Epithelial cell of proximal tubule (primary cell): ENCODE measurements at places on chromosomes 3 and 15.

- no peak for DNase-seq
These were observed 353.9 kb upstream of the KCNMB2 start for GRCh38 chr3:178182337-178182779.

- no peak for DNase-seq
These were observed 253 bp downstream of the IFT80 start for GRCh38 chr3:160398820-160399124.

DNA sequence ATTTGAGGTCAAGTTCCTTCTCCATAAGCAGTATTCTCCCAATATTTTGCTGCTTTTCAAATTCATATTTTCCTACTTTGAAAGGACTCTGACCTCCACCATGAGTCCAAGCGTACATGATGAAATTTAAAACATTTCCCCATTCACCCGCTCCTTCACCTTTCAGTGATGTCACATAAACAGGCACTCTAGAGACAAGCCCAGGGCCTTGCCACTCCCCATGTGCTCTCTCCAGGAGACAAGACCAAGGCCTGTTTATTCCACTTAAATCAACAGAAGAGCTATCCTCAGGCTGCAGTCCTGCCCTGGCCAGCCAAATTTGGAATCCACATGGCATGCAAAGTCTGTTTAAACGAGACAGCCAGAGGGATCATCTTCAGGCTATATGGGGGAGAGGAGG lies 161.5 kb downstream of the ARRDC4 start:
- no peak for DNase-seq

DNA sequence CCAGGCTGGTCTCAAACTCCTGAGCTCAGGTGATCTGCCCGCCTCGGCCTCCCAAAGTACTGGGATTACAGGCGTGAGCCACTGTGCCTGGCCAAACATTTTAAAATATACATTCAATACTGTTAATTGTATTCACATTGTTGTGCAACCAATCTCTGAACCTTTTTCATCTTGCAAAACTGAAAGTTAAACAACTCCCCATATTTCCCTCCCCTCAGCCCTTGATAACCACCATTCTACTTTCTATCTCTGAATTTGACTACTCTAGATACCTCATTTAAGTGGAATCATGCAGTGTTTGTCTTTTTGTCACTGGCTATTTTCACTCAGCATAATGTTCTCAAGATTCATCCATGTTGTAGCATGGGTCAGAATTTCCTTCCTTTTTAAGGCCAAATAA lies 30.0 kb downstream of the HMCES start:
- no peak for DNase-seq

DNA sequence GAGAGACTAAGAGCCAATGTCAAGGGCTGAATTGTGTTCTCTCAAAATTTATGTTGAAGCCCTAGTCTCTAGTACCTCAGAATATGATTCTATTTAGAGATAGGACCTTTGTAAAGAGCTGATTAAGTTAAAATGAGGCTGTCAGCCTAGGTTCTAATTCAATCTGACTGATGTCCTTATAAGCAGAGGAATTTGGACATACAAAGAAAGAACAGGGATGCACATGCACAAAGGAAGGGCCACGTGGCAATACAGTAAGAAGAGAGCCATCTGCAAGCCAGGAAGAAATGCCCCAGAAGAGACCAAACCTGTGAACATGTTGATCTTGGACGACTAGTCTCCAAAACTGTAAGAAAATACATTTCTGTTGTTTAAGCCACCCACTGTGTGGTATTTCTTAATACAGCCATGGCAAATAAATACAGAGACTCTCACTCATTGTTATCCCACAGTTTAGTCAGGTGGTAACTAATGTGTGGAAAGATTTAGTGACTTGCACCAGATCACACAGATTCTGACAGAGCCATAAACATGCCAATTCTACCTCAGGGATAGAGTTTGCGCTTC lies 652.2 kb downstream of the NAALADL2 start:
- no peak for DNase-seq

- no peak for DNase-seq
These were observed 5.6 kb upstream of the FOXP1 start for GRCh38 chr3:71589132-71589531.

DNA sequence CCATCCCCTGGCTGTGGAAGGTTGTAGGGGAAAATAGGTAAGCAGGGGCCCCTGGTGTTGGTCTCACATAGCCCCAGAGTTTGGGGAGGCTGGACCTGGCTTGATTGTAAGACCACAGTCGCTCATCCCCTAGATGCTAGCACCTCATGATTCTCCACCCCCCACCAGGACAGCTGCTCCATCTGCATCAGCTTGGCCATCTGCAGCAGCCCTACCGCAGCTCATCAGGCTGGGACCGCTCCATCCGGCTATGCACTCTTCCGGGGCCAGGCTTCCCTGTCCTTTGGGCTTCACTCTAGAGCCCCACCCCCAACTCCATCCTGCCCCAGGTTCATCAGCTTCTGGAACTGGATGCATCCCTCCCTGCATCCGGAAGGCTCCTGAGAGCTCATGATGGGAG lies 12.6 kb downstream of the SCN5A start:
- no peak for DNase-seq

DNA sequence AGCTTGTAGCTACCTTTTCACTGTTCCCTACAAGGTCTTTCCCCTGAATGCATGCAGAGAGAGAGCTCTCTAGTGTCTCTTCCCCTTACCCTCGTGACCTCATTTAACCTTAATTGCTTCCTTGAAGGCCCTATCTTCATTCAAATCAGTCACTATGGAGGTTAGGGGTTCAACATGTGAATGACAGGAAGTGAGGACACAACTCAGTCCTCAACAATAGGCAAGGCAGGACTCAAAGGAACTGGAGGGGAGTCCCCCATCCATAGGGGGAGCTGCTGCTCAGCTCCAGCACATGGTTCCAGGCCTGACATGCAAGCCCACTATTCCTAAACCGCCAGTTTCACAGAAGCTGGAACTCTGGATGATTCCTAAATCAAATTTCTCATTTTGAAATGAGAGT lies 33.8 kb upstream of the GYG1 start:
- DNase-seq: no peak

GRCh38 chr3:9627901-9628633 lies 21.2 kb upstream of the MTMR14 start:
- no peak for DNase-seq

- no peak for DNase-seq
These were observed 983 bp downstream of the KBTBD12 start for GRCh38 chr3:127915937-127916493.

DNA sequence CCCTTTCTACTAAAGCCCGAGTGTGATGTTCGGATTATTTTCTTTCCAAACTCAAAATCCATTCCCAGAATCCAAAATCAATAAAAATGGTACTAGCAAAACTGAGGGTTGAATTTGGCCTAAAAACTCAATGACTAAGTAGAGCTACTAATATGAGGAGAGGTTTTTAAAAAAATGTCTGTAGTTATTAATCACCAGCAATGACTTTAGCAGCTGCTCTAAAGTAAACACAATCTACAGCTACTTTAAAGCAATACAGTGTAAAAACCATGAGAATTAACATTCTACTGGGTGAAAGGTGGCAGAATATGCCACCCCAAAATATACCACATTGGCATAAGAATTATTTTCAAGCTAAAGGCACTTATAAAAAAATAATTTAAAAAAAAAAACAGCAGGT lies 23.5 kb downstream of the FHIT start:
- no peak for DNase-seq

DNA sequence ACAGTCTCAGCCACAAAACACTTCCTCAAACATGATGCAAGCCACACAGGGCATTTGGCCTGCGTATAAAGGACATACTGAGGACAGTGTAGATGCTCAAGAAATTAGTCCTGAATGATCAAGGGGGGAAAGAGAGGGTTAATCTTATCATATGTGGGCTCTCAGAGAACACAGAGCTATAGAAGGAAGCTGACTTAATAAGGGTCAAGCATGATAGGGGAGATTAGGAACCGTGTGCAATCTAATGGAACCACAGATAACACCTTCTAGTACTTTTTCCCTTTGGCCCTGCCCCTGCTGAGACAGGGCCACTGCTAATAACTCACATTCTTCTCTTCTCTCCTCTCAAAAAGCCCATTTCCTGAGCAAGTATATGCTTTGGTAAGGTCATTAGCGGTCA lies 114.1 kb upstream of the ADAMTS9 start:
- DNase-seq: no peak

DNA sequence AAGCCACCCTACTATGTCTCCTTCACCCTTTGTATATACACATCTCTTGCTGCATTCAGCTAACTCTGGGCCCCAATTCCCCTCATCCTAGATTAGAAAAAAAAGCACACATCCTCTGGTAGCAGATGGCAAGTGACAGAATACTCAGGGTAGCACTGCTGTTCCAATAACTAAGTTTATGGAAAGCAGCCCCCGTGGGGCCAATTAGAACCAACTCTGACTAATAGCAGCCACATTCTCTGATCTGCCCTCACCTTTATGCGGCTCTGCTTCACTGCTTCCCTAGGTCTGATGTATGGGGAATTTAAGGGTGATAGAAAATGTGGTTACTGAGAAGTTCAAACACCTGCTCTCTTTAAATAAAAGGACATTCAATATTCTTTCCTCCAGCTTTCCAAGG lies 74.9 kb upstream of the SETMAR start:
- no peak for DNase-seq

DNA sequence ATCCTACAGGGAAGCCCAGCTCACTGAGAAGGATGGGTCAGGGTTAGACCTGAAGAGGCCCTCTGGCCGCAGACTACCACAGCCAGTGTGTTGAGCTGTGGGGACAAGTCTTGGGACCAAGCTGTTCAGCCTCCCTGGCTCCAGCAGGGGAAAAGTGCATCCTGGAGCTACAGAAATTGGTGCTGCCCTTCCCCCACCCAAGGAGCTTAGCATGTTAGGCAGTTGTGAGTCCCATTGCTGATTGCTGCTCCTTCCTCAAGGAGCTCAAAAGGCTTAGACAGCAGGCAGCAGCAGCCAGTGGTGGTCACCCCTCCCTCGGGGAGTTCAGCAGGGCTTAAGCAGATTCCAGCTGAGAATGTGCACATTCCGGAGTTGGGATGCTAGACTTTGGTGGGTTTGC lies 165.6 kb downstream of the ATP8B4 start:
- no peak for DNase-seq

DNA sequence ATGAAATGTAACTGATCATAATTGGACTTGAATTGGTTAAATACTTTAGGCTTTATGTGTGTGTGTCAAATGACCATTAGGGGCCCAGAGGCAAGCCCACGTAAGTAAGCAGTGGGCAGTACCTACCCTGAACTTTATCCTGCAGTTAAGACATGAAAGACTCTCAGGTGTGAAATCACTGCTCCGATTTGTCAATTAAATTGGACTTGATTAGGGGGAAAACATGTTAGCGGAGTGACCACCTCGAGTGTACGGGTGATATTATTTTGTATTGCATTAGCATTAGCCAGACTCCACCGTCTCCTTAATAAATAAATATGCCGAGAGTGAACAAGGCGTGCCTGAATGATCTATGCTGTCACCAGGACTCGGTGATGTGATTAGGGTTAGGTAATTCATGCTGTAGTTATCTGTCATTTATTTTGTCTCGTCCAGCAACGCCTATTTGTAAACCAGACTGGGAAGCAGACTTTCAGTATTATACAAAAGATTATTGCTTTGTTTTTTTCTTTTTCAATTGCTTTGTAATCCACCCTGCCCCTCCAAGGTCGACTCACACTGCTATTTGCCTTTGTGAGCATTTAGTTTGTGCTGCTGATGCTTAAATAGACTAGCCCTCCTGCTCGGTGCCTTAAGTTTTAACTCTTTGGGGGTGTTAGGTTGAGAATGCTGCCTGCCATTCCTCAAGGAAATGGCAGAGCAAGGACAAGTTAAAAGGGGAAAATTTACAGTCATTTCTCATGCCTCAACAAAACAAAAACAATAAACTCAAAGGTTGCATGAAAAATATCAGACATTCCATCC lies 1.8 kb downstream of the RBMS3 start:
- DNase-seq: no peak

DNA sequence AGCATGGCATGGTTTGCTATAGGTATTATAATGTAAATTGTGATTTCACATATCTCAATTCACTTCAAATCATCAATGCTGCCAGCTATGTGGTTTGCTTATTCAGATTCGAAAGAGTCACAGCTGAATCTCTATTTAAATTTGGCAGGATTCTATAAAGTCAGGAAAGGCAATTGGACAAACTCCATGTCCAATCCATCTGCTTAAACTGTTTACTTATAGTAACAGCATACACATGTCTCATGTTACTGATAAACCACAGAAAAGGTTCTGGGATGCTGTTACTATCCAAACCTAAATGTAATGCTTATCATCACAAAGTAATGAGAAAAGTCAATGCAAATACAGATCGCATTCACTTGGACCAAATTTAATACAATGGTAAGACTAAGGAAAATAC lies 229.7 kb downstream of the ISL2 start:
- no peak for DNase-seq

- DNase-seq: no peak
These were observed at the start of gene SEMA3B for GRCh38 chr3:50268703-50269451. Gene SEMA3B, plus strand, starts transcription at chr3:50269147. Its CDS starts 94 bp downstream, at chr3:50269241.
